Stimulated activated CD4-positive, alpha-beta T cell treated with anti-CD3 and anti-CD28 coated beads, Interleukin-2, amount 100 ng/mL, for 4 hours (primary cell): ENCODE measurements at places on chromosomes 11 and 22.

DNA sequence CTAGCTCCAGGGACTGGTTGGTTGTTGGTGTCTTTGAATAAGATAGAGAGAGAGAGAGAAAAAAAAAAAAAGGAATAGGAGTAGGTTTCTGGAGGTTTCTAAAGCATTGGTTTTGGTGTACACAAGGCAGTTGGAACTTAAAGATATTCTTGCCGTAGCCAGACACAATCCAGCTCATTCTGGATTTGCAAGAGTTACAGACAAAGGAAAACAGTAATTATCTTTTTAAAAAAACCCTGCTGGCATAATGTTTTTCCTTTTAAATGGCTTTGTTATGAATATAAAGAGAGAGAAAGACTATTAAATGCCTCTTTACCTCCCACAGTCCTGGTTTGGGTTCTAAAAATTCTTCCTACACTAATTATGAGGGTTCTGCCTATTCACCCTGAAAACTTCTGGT lies 120.4 kb upstream of the RAG2 start:
- DNase-seq = no peak

GRCh38 chr22:46349238-46349637 lies 13.7 kb downstream of the TRMU start:
- no peak for DNase-seq

DNA sequence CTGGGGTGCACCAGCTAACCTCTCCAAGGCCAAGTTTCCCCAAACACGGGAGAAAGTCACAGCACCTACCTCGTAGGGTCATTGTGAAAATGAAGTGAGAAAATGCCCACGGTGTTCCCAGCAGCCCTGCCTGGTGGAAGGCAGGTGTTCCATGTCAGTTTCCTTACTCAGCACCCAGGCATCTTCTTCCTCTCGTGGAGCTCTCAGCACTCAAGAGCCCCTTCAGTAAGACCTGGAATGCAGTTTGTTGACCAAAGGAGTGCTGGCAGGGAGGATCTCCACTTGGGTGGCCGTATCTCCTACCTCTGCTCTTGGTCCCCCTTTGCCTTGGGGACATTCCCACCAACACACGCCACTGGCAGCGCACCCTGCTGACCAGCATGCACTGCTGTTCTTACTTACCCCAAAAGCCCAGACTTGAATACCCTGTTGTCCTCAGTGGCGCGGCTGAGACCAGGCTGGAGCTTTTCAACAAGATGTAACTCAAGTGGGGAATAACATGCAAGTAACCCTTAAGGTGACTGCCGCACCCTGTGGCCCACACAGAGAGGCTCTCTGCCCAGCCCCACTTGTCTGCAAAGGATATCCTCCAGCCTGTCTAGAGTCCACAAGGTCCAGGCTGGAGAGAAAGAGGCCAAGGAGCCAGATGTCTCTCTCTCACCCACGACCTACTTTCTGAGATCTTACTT lies 201.2 kb upstream of the TMEM45B start:
- no peak for DNase-seq

GRCh38 chr11:108218912-108219783 lies 3.3 kb downstream of the NPAT start:
- DNase-seq = no peak

- DNase-seq = no peak
Observed at GRCh38 chr11:65589444-65590239, 6.0 kb downstream of the KCNK7 start.

- no peak for DNase-seq
Observed at GRCh38 chr22:19714312-19715187, at the start of gene SEPTIN5. Gene SEPTIN5 (plus strand): TSS chr22:19714503. CDS start chr22:19714589, 86 bp downstream.

GRCh38 chr11:4704054-4704789 lies at the start of gene MMP26:
Gene MMP26 (plus strand): TSS chr11:4704784.
- DNase-seq = no peak

DNA sequence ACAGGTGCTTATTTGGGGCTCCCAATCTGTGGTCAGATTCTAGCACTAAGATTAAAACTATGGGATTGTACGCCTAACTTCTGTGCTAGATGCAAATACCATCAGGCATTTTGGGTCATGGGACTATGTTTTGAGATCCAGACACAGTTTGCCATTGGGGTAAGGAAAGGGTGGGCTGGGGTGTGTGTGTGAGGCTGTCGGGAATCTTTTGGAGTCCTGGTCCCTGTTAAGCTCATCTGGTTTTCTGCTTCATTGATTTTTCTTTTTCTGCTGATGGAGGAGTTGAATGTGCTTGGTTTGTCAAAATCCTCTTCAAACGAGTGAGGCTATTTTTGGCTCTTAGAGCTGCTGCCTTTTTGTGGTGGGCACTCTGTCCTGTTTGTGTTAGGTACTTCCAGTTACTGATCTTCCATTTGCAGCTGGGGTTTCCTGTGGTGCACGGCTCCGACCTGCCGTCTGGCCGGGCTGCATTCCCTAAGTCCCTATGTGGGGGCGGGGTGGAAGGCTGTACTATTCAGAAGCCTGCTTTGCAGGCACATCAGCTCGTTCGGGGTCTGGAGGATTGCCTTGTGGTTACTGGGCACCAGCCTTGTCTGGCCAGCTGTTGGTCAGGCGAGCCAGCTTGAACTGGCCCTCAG lies 2.9 kb downstream of the BCR start:
- no peak for DNase-seq

GRCh38 chr11:57429946-57430345 lies 3.0 kb upstream of the SLC43A3 start:
- no peak for DNase-seq

DNA sequence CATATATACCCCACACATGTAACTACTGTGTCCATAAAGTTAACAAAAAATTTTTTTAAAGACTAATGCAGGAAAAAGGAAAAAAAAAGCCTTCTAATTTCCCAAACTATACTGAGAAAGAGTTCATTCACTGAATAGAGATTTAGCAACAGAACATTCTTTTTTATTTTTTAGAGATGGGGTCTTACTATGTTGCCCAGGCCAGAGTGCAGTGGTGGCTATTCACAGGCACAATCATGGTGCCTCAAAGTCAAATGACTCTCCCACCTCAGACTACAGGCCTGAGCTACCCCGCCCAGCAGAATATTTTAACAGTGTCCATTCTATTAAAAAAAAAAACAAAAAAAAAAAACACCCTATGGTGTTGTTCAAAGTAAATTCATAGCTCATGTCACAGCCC lies 25.7 kb downstream of the DGCR2 start:
- DNase-seq = no peak

DNA sequence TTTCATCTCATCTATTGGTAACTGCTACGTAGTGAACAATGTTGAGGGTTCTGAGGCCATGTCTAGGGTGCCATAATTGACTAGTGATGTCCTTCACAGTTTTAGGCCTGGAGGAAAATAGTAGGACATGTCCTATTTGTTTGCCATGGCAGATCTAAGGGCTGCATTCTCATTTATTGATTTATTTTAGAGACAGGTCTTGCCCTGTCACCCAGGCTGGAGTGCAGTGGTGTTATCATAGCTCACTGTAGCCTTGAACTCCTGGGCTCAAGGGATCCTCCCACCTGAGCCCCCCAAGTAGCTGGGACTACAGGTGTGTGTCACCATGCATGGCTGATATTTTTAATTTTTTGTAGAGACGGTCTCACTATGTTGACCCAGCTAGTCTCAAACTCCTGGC lies 5.2 kb downstream of the CEP164 start:
- no peak for DNase-seq
